Thoracic aorta (tissue), 2 donors: ENCODE measurements at places on chromosomes 5 and 9. TPM values are rescaled to one million over a fixed set of nuclear protein-coding genes. Genes with fewer than 3 reads are reported as not detected.

DNA sequence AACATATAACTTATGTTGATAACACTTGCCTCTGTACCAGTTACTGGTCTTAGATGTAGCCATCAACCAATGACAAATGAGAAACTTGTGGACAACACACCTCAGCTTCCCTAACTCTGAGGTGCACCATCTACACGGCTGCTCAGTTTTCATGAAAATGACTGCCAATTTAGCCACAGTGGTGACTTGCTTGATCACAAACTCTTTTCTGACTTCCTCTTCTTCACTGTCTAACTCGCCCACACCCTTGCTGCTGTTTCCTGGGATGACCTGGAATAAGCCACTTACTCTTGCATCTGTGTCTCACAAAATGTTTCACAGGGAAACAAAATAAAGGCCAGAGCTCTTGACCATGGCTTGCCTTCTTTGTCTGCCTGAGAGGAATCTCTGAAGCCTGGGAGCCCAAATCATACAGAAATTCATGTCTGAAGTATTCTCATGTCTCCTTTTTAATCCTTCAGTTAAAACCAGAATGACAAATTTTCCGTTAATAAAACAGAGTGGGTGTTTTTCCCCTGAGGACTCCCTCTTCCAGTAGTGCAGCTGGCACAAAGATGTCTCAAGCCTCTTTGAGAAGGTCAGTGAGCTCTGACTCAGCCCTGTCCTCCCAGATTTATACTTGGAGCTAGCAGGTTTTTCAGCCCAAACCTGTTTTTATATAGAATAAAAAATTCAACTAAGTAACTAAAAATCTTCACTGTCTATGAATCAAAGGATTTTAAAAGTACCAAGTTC, 126.5 kb upstream of the PAM start:
- H3K4me3 ChIP-seq, result no peak overlapping the region
- H3K36me3 ChIP-seq, result no peaks in the 10 kb centered on the region
- no peaks in the 10 kb centered on the region for H3K27me3 ChIP-seq
- peaks cover 44% of the 10 kb centered on the region for H3K4me1 ChIP-seq
- no peak for DNase-seq
- peak overlapping the region; percentile 61 for H3K27ac ChIP-seq

DNA sequence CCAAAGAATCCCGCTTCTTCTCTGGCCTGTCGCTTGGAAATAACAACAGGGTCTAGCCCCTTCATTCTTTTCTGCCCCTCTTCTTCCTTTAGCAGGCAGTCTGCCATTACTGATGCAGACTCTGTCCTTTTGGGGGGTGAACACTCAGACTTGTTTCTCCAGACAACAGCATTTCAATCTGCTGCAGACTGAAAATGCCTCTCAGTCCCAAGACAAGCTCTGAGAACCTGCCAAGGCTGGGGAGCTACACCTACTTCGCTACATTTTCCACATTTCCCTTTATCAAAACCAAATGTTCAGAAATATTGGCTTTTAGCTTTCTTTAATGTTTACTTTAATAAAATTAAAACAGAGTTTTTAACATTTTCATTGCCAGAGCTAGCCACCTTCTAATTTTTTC, 152.4 kb downstream of the MPDZ start:
- DNase-seq, result no peak
- no peaks in the 10 kb centered on the region for H3K4me1 ChIP-seq
- H3K27me3 ChIP-seq, result no peaks in the 10 kb centered on the region

DNA sequence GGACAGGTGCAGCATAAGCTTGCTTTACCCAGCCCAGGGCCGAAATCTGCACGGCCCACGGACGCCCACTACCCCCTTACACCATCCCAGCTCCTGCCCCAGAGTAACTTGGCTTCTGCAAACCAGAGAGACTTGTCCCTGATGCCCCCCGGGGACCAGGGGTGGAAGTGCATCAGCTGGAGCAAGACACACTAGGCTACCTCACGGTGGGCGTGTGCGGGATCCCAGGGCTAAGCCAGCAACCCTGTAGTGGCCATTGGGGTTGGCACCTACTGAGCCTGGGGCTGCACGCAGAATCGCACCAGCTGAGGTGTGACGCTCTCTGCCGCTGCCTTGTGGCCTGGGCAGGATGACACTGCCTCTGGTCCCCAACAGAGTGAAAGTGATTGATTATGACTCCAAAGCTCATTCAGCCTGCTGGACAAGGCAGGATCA, 6.1 kb upstream of the ZNF79 start:
- H3K4me3 ChIP-seq, result no peak overlapping the region
- H3K36me3 ChIP-seq, result no peaks in the 10 kb centered on the region
- H3K27ac ChIP-seq, result no peak overlapping the region
- no peak for DNase-seq
- no peaks in the 10 kb centered on the region for H3K27me3 ChIP-seq

DNA sequence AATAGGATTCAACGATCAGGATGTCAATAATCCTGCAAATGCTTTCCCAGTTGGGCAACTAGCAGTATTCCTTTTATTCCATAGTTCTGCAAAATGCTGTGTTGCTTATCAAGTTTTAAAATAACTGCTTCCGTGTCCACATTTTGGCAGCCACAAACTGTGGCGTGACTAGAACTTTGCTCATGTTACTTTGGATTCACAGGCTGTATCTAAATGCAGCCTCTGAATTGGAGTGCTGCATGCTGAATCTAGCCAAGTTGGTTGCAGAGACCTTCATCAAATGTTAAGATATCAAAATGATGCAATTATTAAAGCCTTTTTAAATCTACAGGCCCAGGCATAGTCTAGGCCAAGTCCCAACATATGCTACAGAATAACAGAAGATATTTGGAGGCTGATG, 249.2 kb downstream of the NR2F1-AS1 start:
- no peak overlapping the region for H3K27ac ChIP-seq
- H3K4me1 ChIP-seq, result peaks cover 10% of the 10 kb centered on the region
- H3K4me3 ChIP-seq, result no peak overlapping the region
- no peaks in the 10 kb centered on the region for H3K36me3 ChIP-seq

- no peaks in the 10 kb centered on the region for H3K4me1 ChIP-seq
- no peak overlapping the region for H3K27ac ChIP-seq
- no peaks in the 10 kb centered on the region for H3K36me3 ChIP-seq
Measured at GRCh38 chr5:105726093-105726492, 1944.6 kb downstream of the EFNA5 start.

The SLC6A18 gene
- not detected for total RNA-seq

DNA sequence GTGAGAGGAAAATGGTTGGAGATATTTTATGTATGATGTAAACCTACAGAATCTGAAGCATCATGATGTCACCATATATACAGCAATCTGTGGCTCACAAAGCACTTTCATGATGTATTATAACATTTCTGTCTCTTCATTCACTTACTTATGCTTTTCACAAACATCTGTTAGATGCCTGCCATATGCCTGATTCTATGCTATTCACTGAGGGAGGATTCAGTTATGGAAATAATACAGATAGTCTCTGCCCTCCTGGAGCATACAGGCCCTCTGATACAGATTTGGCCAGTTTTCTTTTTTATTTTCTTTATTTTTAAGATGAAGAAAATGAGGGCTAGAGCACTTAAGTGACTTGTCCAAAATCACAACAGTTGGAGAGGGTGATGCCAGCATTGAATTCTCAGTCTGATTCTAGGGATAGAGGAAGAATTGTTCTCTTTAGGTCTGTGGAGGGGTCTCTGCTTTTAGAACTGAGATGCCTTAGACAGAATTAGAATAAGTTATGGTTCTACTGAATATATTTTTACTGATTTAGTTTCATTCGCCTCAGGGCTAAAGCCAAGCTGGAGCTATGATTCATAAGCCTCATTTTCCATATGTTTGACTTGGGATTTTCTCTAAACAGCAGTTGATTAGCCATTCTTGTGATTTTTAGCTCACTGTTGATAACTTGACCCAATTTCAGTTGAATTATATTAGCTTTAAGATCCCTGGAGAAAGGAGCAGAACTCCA, 636.4 kb downstream of the PRELID2 start:
- no peak overlapping the region for H3K27ac ChIP-seq
- H3K4me1 ChIP-seq, result no peaks in the 10 kb centered on the region
- H3K27me3 ChIP-seq, result no peaks in the 10 kb centered on the region
- H3K36me3 ChIP-seq, result no peaks in the 10 kb centered on the region

DNA sequence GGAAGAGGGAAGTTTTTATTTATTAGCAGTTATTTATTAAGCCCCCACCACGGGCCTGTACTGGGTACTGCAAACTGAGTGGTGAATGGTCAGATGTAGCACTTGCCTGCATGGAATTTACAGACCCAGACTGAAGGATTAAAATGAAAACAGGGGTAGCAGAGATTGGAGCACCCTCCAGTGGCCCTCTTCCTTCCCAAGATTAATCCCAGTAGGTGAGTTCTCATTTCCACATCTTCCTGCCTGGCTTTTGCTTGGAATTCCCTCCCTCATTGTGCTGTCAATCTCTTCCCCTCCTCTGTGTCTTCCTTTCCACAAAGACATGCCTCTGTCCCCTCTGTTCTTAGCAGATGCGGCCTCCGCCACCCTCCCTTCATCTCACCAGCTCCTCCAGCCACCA, 39.2 kb downstream of the MVB12B start:
- H3K36me3 ChIP-seq, result no peaks in the 10 kb centered on the region
- no peaks in the 10 kb centered on the region for H3K27me3 ChIP-seq
- H3K27ac ChIP-seq, result no peak overlapping the region
- no peaks in the 10 kb centered on the region for H3K4me1 ChIP-seq

The GGTA1 gene
- 102 TPM for total RNA-seq

The GTF2H2 gene
- total RNA-seq, result 32.6 TPM

The DOK3 gene
- 20.5 TPM for total RNA-seq

The C5orf52 gene
- not detected for total RNA-seq

DNA sequence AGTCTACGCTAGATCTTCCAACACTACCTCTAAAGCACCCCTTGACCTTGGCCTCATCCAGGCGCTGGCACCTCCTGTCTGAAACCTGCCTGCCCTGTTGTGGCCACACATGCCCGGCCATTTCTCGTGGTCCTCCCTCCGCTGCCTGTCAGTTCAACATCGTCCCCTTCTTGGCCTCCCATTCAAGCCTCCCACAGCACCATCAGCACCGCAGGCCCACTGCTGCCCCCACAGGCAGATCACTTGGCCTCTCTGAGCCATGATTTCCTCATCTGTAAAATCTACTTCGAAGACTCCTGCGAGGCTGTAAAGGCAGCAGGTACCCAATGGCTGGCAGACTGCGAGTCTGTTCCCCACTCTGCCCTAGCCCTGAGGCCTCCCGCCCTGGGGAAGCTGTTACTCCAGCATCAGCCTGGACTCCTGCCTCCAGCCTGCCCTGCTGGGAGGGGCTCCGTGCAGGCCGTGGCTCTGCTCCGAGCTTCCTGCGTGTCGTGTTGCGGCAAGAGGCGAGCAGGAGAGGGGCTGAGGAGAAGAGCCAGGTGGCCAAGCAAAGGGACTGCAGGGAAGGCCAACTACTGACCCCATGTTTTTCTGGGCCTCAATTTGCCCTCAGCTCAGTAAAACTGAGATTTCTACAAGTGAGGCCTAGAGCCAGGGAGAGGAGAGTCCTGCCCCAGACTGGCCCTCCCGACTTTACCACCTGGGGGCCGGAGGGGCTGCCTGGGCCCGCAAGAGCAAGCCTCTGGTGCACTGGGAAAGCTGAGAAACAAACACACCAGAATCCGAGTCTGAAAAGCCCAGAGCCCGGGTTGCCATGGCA, 70.5 kb upstream of the LRRTM2 start:
- no peak overlapping the region for H3K4me3 ChIP-seq
- H3K27me3 ChIP-seq, result no peaks in the 10 kb centered on the region
- DNase-seq, result no peak
- no peak overlapping the region for H3K27ac ChIP-seq
- H3K4me1 ChIP-seq, result peaks cover 32% of the 10 kb centered on the region

The SLC44A1 gene
- 33.9 TPM for total RNA-seq

DNA sequence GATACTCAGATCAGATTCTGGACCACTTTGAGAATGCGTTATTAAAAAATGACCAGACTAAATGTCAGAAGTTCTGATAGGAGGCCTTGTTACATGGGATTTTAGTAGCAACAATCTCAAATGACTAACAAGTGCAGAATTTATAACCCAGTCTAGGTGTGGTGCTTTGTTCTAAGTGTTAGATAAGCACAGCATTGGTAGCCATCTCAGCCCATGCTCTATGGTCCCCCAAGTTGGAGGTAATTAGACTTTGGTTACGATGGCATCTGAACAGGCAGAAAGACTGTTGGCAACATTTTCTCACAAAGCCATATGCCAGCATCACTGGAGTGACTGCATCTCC, 140.4 kb upstream of the RPS23 start:
- no peak for DNase-seq
- H3K27ac ChIP-seq, result no peak overlapping the region
- H3K27me3 ChIP-seq, result no peaks in the 10 kb centered on the region
- no peaks in the 10 kb centered on the region for H3K36me3 ChIP-seq

DNA sequence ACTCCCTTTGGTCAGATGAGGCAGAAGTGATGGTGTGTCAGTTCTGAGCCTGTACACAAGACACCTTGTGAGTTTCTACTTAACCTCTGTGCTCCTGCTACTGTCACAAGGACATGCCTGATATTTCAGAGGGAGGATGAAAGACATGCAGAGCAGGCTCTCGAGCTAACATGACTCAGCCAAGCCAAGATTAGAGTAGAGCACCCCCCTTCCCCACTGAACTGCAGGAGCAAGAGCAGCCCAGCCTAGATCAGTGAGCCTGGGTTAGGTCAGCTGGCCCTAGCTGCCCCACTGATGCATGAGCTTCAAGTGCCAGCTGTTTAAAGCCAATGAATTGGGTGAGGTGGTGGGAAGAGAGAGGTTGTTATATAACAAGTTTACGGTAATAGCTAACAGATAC, 36.7 kb downstream of the BRINP1 start:
- H3K4me1 ChIP-seq, result no peaks in the 10 kb centered on the region
- no peaks in the 10 kb centered on the region for H3K36me3 ChIP-seq
- DNase-seq, result no peak
- H3K4me3 ChIP-seq, result no peak overlapping the region

DNA sequence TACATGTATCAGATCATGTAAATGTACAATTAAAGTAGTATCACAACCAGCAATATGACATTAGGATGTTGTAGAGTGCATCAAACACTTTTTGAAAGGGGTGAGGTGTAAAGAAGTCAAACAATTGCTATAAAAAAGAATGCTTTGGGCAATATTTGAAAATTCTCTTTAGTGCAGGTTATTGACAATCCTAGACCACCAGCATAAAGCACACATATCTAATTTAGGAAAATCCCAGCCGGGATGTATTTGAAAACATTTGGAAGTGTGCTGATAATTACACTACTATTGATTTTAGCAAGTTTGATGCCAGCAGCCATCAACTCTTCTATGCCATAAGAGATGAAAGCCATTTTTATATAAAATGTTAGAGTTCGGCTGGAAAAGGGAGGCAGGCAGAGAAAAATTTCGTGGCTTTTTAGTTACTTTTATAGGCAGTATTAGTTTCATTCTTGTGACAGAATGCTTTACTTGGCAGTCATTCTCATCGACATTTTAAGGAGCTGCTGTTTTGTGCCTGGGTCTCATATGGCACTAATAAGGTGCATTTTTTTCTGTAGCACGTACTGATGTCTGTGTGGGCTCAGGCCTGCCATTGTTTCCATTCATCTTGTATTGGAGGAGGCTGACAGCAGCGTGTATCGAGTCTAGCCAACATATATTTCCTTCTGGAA, 285.7 kb downstream of the AOPEP start:
- no peaks in the 10 kb centered on the region for H3K27me3 ChIP-seq
- peak overlapping the region; percentile 36 for H3K4me3 ChIP-seq
- H3K36me3 ChIP-seq, result peaks cover 18% of the 10 kb centered on the region

The IFNA10 gene
- total RNA-seq, result not detected

The SEMA6A gene
- total RNA-seq, result 7.4 TPM

GRCh38 chr5:170280011-170280493, 17.5 kb downstream of the LCP2 start:
- no peaks in the 10 kb centered on the region for H3K36me3 ChIP-seq
- peak overlapping the region; percentile 38 for H3K27ac ChIP-seq
- no peaks in the 10 kb centered on the region for H3K27me3 ChIP-seq
- peaks cover 10% of the 10 kb centered on the region for H3K4me1 ChIP-seq
